CD8-positive, alpha-beta memory T cell (primary cell): ENCODE measurements at places on chromosomes 5 and 9. TPM values are rescaled to one million over a fixed set of nuclear protein-coding genes. Genes with fewer than 3 reads are reported as not detected.

CTNND2 gene
- total RNA-seq = not detected

GRCh38 chr5:128253161-128253560, 169.6 kb downstream of the SLC12A2 start:
- DNase-seq = no peak

PGGT1B gene
- total RNA-seq = 44.0 TPM

COL15A1 gene
- total RNA-seq = not detected

ARHGEF28 gene
- total RNA-seq = 0.28 TPM
